Suppressor macrophage (primary cell): ENCODE measurements at places on chromosomes 3 and 15.

DNA sequence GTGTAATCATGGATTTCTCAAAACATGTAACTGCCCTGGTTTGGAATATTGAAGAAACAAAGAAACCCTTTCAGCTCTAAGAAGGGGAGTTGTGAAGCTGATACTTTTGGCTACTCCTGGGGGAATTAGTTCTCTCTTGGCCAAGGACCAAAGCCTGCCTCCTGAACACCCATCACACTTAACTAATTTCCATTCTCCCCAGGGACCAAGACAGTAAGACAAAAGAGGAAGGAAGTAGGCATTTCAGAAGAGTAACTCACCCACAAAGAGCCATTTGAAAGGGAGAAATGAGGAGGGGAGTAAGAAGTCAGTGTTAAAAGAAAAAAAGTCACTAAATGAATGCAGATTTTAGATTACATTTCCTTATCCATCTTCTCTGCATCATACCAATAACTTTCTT lies 328.0 kb upstream of the SOX2 start:
- DNase-seq = no peak

GRCh38 chr15:45869034-45869668 lies 234.3 kb downstream of the SQOR start:
- no peak for DNase-seq

- DNase-seq = no peak
These were observed 266.0 kb downstream of the VPS13C start for GRCh38 chr15:61794276-61794675.

- no peak for DNase-seq
These were observed 19.2 kb downstream of the CHSY1 start for GRCh38 chr15:101232677-101233076.

DNA sequence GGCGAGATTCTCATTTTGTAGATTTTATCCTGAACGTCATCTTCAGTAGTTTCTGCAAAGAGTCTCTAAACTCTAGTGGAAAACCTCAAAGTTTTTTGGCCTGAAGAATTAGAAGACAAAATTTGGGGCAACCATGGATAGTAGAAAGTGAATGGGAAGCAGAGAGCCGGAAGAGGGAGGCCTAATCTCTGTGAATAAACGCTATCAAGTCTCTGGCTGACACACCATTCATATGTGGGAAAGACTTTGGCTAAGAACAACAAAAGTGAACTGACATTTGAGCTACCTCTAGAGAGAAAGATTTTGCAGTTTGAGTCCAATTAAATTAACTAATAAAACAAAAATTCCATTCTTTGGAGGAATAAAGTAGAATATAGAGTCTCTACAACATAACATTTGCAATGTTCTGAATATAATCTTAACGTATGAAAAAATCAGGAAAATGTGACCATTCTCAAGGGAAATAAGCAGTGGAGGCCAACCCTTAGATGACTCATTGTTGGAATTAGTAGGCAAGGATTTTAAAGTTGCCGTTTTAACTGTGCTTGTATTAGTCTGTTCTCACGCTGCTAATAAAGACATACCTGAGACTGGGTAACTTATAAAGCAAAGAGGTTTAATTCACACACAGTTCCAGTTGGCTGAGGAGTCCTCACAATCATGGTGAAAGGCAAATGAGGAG lies 184.6 kb downstream of the C3orf38 start:
- no peak for DNase-seq

DNA sequence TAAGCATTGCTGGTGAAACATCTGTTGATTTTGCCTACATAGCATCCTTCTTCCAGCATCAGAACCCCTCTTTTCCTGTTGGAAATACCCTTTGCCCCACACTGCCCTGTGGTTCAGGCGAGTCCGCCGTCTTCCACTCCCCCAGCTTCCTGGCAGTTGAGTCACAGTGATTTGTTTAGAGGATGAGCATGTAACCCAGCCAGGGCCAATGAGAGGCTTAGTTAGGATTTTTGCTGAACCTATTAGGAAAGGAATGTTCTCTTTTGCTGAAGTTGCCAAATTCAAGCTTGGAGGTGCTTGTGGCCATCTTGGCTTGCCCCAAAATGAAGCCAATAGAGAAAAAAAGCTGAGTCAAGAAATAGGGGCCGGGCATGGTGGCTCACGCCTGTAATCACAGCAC lies 19.0 kb upstream of the MEX3B start:
- DNase-seq = no peak

- no peak for DNase-seq
These were observed 631.4 kb upstream of the MDFIC2 start for GRCh38 chr3:70943886-70944285.

- no peak for DNase-seq
These were observed 56.9 kb downstream of the FLNB start for GRCh38 chr3:58064923-58065638.

GRCh38 chr3:142027735-142028134 lies 121.6 kb downstream of the TFDP2 start:
- peak; percentile 60 for DNase-seq

DNA sequence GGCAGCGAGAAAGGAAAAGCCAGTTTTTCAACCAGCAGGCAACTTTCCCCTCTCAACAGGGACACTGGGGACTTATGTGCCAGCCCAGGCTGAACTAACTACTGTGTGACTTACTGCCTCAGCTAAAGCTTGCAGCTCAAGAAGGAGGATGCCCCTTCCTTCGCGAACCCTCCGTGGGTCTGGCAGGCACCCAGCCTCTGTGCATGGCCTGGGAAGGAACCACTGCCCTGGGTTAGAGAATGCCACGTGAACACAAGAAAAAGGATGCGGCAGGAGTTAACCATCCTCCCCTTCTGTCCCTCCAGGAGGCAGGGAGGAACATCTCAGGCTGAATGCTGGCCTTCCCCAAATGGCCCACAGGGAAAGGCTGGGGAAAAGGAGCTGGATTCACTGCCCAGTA lies 29.0 kb downstream of the CHDH start:
- no peak for DNase-seq
